Activated CD8-positive, alpha-beta memory T cell treated with anti-CD3 and anti-CD28 coated beads, Interleukin-2, amount 50 U/mL, for 4 hours (primary cell): ENCODE measurements at places on chromosomes 16 and 17.
A peak's percentile ranks its signal among the peaks of the same experiment; 100 is the strongest.

DNA sequence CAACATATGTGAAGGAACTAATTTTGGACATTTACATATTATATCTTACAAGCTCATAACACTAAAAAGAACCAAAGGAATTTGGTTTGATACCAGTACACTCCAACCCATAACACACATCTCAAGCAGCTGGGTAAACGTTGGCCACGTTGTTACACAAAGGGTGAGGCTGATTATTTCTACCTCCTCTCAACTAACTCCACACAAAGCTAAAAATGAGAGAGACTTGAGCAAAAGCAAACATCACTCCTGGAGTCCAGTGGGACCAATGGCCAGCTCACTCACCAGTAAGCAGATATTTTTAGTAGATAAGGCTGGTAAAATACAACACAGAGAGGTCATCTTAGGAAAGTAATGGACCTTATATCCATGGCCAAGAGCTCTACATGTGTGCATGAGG is 207.6 kb downstream of the MRTFB start:
- no peak for DNase-seq

DNA sequence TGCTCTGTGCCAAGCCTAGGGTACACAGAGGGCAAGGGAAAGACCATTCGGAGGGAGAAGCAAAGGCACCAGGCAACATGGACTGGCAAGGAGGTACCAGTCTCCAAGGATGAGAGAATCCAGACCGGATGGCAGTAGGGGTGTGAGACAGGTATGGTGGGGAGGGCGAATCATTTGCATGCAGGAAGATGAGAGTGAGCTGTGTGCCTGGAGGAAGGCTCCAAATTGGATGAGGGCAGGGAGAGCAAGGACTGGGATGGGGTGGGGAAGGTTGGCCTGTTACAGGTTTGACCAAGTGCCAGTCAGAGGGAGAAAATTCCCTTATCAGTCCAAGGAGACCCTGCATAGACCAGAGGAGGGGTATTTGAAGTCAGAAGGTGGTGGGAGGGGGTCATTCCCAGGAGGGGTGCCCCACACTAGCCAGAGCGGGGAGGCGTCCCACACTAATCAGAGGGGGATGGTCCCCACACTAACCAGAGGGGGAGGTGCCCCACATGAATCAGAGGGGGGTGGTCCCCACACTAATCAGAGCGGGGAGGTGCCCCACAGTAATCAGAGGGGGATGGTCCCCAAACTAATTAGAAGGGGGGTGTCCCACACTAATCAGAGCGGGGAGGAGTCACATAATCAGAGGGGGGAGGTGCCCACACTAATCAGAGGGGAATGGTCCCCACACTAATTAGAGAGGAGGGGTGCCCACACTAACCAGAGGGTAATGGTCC is 737 bp downstream of the CANT1 start:
- no peak for DNase-seq

GRCh38 chr17:76485569-76485968 is 15.7 kb downstream of the RHBDF2 start:
- no peak for DNase-seq

- DNase-seq, result peak; percentile 71
Observed at GRCh38 chr16:74700438-74701225, at the start of gene MLKL. MLKL (minus strand) TSS chr16:74700862; CDS start chr16:74695757, 5,105 bp downstream.

DNA sequence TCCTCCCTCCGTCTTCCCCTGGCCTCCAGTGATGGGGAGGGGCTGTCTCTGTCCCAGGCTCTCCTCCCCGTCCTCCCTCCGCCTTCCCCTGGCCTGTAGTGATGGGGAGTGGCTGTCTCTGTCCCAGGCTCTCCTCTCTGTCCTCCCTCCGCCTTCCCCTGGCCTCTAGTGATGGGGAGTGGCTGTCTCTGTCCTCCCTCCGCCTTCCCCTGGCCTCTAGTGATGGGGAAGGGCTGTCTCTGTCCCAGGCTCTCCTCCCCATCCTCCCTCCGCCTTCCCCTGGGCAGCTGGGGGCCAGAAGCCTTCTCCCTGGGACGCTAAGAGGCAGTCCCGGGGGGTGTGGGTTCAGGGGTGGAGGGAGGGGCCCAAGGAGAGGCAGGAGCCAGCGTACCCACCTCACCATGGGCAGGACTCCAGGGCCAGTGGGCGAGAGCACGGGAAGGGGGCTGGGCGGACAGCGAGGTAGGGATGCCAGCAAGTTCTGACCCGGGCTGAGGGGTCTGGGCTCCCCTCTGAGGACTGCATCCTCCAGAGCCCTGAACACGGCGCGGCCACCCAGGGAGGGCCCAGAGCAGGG is 14.8 kb downstream of the UTS2R start:
- DNase-seq, result no peak

- no peak for DNase-seq
Observed at GRCh38 chr16:87891764-87892163, 22.5 kb upstream of the SLC7A5 start.

- DNase-seq, result no peak
Observed at GRCh38 chr16:88507231-88507743, 54.2 kb downstream of the ZFPM1 start.

DNA sequence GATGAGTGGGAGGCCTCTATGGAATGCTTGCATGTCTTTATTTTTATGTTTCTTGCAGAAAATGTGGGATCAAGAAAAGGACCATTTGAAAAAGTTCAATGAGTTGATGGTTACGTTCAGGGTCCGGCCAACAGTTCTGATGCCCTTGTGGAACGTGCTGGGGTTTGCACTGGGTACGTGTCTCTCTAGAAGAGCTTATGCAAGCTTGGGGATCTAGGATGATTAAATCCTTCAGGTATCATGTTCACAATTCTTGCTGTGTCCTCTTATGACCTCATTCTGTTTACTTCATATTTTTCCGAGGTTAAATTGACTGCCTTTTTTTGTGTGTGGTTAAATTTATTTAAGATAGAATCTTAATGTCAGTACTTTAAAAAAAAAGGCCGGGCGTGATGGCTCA is 6.4 kb downstream of the COQ7 start:
- no peak for DNase-seq

DNA sequence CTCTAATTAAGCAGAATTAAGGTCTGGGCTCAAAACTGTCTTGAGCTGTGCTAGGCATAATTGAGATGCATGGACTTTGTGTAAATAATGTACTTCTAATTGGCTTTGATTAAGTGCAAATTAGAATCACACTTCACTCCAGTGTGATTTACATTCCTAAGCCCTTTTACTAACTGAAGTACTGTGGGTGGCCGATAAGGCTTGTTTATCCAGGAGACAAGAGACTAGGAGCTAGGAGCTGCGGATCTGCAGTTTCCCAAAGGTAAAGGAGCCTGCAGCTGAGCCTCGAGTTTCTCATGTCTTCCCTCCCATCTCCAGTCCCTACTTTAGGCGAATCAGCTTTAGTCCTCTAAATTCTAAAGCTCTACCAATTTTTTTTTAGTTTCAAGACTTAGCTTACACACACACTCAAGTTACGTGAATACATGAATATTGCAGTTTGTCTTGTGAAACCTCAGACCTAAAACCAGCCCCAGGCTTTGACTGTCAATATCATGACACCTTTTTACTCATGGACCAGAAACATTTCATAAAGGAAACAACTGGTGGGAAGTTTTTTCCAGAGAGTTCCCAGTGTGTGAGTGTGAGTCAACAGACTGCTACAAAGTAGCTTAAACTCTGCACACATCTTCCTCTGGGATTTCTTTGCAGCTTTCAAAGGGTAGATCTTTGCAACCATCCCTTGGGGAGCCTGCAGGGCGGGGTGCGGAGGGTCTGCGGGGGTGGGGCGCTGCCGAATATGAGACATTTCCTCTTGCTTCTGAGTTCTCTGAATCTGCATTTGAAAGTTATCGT is 113.9 kb upstream of the TBX2 start:
- DNase-seq, result no peak

DNA sequence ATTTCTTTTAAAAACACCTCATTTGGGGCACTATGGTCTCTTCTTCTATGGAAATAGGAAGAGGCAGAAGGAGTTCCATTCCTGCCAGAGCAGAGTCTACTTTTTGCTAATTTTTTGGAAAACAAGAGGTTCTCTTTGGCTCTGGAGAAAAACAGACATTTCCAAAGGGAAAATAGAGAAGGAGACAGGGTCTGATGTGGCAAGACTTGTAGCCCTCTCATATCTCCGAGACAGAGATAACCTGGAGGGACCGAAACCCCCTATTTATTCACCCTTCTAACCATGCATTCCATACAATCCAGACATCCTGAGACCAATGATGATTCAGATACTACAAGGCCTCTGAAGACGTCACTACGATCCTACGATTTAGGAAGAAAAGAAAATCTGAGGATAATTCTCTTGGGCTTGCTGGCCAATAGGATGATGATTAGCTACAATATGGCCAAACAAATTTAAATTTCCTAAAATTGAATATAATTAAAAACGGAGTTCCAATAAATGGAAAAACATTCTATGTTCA is 70.2 kb downstream of the HIC1 start:
- no peak for DNase-seq

DNA sequence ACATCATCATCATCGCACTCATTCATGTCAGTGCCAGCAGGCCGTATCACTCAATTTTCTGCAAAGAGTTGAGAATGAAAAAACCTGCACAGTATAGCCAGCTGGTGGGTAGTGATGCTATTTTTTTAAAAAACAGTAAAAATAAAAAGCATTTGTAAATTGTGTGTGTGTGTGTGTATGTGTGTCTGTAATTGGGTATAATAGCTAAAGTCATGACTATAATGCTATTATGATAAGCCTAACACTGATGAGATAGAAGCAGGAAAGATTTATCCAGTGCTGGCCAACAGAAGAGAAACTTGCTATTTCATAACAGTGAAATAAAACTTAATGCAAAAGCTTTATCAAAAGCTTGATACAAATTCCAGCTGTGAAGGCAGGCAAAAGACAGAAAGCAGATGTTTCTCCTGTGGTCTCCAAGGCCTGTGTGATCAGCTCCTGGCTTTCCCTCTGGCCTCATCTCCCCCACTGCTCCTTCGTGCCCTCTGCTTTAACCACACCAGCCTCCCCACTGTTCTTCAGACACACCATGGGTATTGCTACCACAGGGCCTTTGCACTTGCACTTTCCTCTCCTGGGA is 206.2 kb upstream of the IRX5 start:
- no peak for DNase-seq

DNA sequence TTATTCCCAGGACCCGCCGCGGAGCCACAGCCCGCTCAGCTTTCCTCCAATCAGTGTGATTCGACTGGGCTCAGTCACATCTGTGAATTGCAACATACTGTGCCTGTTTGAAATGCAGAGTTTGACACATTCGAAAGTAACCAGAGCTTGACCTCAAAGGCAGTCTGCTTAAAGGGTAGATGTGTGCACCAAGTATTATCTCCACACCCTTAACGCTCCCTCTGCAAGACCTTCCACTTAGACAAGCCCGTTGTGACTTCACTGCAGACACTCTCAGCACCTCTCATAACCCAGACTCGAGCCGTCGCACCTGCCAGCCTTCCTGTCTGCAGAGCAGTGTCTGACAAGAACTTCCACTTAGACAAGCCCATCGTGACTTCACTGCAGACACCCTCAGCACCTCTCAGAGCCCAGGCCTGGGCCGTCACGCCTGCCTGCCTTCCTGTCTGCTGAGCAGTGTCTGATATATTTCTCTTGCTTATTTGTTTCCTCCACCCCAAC is 3.7 kb downstream of the KLHDC4 start:
- peak; percentile 49 for DNase-seq

GRCh38 chr17:47918006-47918405 is 22.0 kb downstream of the SP2 start:
- no peak for DNase-seq

- DNase-seq, result no peak
Observed at GRCh38 chr17:65190467-65191097, 53.4 kb downstream of the RGS9 start.

GRCh38 chr17:78196716-78197115 is 9.6 kb downstream of the AFMID start:
- DNase-seq, result no peak

GRCh38 chr17:68452724-68453290 is 4.5 kb downstream of the WIPI1 start:
- no peak for DNase-seq
